ENCODE measurements at places on chromosomes 13 and 19.
A peak's percentile ranks its signal among the peaks of the same experiment; 100 is the strongest.

GRCh38 chr13:36513266-36513665, 81.0 kb downstream of the CCNA1 start:
- DNase-seq = no peak

DNA sequence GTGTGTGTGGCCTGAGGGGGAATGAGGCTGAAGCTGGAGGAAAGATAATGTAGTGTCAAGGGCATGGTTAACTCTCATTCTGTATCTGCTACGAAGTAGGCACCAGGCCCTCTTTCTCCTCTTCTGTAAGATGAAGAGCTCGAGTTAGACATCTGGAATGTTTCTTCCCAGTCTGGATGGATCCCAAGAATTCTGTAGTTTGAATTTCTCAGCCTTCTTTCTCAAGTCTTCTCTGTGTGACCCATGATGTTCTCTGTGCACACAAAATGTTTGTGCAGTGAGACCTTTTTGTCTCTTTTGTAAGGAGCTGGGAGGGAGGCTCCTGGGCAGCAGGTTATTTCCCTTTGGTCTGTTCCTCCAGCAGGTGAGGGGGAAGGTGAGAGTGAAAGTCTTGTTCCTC, 13.7 kb downstream of the FGF9 start:
- no peak for DNase-seq

GRCh38 chr19:35476149-35476548, 14.1 kb downstream of the KRTDAP start:
- DNase-seq = no peak

GRCh38 chr19:52190487-52191293, 838 bp downstream of the PPP2R1A start:
- no peak for DNase-seq

GRCh38 chr13:41601718-41602445, 144.5 kb downstream of the RGCC start:
- DNase-seq = no peak

DNA sequence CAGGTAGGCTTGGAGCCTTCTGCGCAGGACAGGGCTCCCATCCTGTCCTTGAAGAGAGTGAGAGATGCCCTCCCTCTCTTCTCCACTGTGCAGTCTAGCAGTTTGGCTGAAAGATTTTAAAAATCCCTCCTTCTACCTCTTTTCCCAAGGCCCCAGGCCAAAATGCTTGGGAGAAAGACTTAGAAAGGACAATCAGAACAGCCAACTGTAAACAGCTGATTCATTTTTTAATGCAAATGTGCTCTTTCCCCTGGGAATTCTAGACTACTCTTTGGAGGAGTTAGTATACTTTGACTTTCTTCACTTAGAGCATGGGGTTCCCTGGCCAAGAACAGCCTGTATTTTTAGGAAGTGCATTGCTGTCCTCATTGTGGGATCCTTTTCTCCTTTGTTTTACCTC, 398.9 kb downstream of the GPC6 start:
- DNase-seq = no peak

GRCh38 chr19:1745589-1746031, 7.7 kb upstream of the ONECUT3 start:
- DNase-seq = peak; percentile 22

- DNase-seq = no peak
Measured at GRCh38 chr13:23859455-23859854, 29.7 kb downstream of the MIPEP start.

- DNase-seq = no peak
Measured at GRCh38 chr13:105684216-105684615, 851.2 kb downstream of the EFNB2 start.

DNA sequence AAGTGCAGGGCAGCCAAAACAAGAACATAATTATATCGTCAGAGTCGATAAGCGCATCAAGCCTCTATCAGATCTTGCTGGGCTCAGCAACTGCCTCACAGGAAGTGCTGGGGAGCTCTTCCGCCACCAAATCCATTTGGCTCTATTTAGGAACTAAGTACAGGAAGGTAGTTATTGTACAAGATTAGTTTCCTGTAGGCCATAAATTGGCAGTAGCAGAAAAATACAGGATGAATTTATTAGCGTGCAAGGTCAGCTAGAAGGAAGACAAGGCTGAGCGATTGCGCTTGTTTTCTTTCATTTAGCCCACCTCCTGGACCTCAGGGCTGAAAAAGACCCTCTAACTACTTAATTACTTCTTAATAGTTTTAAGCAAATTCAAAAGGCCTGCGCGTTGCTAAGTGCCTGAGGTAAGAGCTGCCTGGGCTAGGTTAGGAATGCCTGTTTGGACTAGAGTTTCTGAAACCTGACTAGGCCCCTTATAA, 118.5 kb downstream of the IRS2 start:
- DNase-seq = no peak

- DNase-seq = no peak
Measured at GRCh38 chr19:17216058-17216670, 1.0 kb downstream of the USE1 start.

GRCh38 chr13:20222553-20222952, 9.6 kb downstream of the GJB6 start:
- no peak for DNase-seq

GRCh38 chr19:42284591-42285341, 15.7 kb downstream of the CIC start:
- peak; percentile 65 for DNase-seq

GRCh38 chr19:5259750-5260149, 80.9 kb downstream of the PTPRS start:
- DNase-seq = no peak

GRCh38 chr19:34017601-34018000, 154.7 kb upstream of the LSM14A start:
- DNase-seq = no peak
